Right ventricle myocardium inferior (tissue), 1 donor: ENCODE measurements at places on chromosomes 11 and 22. TPM values are rescaled to one million over a fixed set of nuclear protein-coding genes. Genes with fewer than 3 reads are reported as not detected.

Gene GGTLC2
- not detected for total RNA-seq

Gene PDHX
- 140 TPM for total RNA-seq

Gene FZD4
- 31.3 TPM for total RNA-seq

Gene OR4S2
- total RNA-seq: not detected

Gene AP5B1
- total RNA-seq: 6.1 TPM

Gene MIAT
- 0.38 TPM for total RNA-seq

Gene RAB36
- 0.54 TPM for total RNA-seq

Gene C11orf91
- not detected for total RNA-seq

Gene CBLIF
- total RNA-seq: not detected

Gene TRIM22
- total RNA-seq: 22.4 TPM

Gene C11orf97
- total RNA-seq: not detected

Gene OR8J3
- not detected for total RNA-seq

Gene C11orf65
- total RNA-seq: 0.43 TPM

Gene C11orf42
- total RNA-seq: not detected

Gene OR5A1
- not detected for total RNA-seq

Gene NRGN
- 6.4 TPM for total RNA-seq

Gene FBLN1
- 113 TPM for total RNA-seq

Gene MTNR1B
- total RNA-seq: not detected

Gene UBQLNL
- total RNA-seq: 0.24 TPM
